ENCODE measurements at places on chromosomes 16 and 17. TPM values are rescaled to one million over a fixed set of nuclear protein-coding genes. Genes with fewer than 3 reads are reported as not detected.

The VAT1L gene
- polyA plus RNA-seq = 28.4 TPM

The TPSD1 gene
- polyA plus RNA-seq = 0.38 TPM

The ZFP3 gene
- polyA plus RNA-seq = 3.0 TPM

- no peak overlapping the region for H3K27ac ChIP-seq
- H3K27me3 ChIP-seq = no peaks in the 10 kb centered on the region
- H3K4me1 ChIP-seq = no peaks in the 10 kb centered on the region
- DNase-seq = no peak
- no peaks in the 10 kb centered on the region for H3K36me3 ChIP-seq
Measured at GRCh38 chr16:81481207-81481821, 36.7 kb downstream of the CMIP start.

The G6PC1 gene
- not detected for polyA plus RNA-seq

DNA sequence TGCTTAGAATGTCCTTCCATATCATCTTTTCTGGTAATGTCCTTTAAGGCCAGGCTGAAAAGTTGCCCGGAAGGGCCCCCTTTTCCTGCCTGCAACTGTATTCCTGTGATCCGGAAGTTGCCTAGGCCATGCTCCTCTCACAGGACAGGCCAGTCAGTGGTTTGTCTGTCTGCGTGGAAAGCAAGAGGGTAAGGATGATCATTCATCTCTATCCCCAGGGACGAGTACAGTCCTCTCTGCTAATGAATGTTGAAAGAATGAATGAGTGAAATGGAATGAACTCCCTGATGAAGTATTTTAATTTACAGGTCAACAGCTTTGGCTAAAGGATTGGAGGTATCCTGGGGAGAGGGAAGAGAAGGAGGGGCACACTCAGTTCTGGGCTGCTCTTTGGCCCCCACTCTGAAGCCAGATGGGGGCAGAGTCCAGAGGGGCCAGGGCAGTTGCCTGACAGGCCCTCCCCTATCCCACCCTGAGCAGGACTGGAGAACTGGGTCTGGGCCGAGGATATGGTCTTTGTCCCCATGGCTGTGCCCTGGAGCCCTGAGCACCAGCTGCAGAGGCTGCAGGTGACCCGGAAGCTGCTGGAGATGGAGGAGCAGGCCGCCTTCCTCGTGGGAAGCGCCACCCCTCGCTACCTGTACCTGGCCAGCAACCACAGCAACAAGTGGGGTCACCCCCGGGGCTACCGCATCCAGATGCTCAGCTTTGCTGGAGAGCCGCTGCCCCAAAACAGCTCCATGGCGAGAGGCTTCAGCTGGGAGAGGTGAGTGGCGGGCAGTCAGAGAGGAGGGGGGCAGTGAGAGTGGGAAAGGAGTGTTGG is 3.2 kb downstream of the AOC3 start:
- no peaks in the 10 kb centered on the region for H3K36me3 ChIP-seq
- DNase-seq = peak; percentile 46
- peak overlapping the region; percentile 75 for H3K27ac ChIP-seq
- no peaks in the 10 kb centered on the region for H3K27me3 ChIP-seq
- peak overlapping the region; percentile 84 for H3K4me3 ChIP-seq

Data from aorta (tissue), 5 donors.